ENCODE measurements at places on chromosomes 2 and 18. TPM values are rescaled to one million over a fixed set of nuclear protein-coding genes. Genes with fewer than 3 reads are reported as not detected.

ZNF385B gene
- total RNA-seq, result 0.44 TPM

GULP1 gene
- total RNA-seq, result 23.0 TPM

- no peak for DNase-seq
- no peaks in the 10 kb centered on the region for H3K36me3 ChIP-seq
- no peak overlapping the region for H3K27ac ChIP-seq
These were observed 151.8 kb downstream of the IRS1 start for GRCh38 chr2:226647621-226648518.

CCDC141 gene
- total RNA-seq, result 0.26 TPM

- H3K36me3 ChIP-seq, result no peaks in the 10 kb centered on the region
- H3K27ac ChIP-seq, result no peak overlapping the region
- no peak for DNase-seq
- no peaks in the 10 kb centered on the region for H3K27me3 ChIP-seq
These were observed 302.1 kb downstream of the HRH4 start for GRCh38 chr18:24762511-24762910.

GRCh38 chr2:181466661-181467576 is 9.7 kb downstream of the ITGA4 start:
- no peak overlapping the region for H3K27ac ChIP-seq
- H3K27me3 ChIP-seq, result no peaks in the 10 kb centered on the region
- no peaks in the 10 kb centered on the region for H3K4me1 ChIP-seq
- H3K4me3 ChIP-seq, result no peak overlapping the region
- no peaks in the 10 kb centered on the region for H3K36me3 ChIP-seq
- no peak for DNase-seq

GALR1 gene
- 0.04 TPM for total RNA-seq
